RWPE1 (cell line): ENCODE measurements at places on chromosomes 13 and 19.

DNA sequence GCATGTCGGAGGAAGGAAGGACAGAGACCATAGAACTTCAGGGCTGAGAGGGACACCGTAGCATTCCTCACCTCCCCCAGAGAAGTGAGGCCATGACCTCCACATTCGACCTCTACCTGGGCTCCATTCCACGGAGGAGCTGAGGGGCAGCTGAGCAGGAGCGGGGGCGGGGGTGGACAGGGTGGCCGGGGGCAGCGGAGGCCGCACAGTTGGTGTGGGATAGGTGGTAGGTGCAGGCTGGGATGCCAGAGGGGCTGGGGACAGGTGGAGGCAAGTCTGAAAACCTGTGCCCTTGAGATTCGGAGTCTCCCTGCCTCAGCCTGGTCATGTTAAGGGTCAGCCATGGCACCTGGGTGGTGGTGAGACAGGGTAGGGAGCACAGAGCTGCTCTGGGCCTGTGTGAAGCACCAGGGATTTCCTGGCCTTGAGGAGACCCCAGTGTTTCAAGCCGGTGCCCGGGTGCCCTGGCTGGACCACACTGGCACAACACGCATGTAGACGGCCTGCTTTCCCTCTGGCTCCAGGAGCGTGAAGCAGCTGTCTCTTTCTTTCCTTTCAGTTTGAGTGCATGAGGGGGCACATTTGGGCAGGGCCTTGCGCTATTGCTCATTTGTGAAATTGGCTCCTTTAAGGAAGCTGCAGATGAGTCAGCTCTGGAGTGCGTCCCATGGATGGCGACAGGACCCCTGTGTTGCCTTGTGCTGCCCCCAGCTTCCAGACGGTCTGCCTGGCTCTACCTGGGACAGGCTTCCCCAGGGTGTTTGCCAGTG, 51.8 kb downstream of the TSSK6 start:
- no peak for DNase-seq

DNA sequence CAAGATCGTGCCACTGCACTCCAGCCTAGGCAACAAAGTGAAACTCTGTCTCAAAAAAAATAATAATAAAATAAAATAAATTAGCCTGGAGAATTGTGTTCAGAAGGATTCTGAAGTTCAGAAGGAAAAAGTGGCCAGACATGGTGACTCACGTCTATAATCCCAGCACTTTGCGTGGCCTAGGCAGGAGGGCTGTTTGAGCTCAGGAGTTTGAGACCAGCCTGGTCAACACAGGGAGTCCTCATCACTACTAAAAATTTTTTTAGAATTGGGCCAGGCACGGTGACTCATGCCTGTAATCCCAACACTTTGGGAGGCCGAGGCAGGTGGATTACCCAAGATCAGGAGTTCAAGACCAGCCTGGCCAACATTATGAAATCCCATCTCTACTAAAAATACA, 6.0 kb downstream of the RDH8 start:
- no peak for DNase-seq

DNA sequence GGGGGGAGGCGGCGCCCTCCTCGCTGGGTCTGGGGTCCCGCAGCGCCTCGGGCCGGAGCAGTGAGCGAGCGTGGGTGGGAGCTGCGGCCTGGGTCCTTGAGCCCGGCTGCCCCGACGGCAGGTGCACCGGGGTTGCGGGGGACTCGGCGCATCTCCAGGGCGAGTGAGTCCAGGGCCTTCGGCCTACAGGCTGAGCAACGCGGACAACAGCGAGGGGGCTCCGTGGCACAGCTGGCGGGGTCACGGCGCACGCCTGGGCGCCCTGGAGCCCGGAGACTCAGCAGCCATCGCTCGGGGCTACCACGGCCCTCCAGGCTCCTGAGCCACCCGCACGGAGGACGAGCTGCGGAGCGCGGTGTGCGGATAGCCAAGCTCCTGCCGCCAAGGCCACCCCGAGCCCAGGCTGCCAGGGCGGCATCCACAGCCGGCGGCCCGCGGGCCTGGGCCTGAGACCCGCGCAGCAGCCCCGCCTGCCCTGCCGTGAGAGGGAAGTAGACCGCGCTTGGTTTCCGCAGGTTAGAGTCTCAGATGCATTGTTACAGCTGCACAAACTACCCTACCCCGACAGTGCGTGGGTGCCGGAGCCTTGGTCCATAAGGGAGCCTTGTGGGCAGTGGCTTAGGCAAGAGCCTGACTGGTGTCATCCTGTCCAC, 253.9 kb upstream of the SGCG start:
- no peak for DNase-seq

DNA sequence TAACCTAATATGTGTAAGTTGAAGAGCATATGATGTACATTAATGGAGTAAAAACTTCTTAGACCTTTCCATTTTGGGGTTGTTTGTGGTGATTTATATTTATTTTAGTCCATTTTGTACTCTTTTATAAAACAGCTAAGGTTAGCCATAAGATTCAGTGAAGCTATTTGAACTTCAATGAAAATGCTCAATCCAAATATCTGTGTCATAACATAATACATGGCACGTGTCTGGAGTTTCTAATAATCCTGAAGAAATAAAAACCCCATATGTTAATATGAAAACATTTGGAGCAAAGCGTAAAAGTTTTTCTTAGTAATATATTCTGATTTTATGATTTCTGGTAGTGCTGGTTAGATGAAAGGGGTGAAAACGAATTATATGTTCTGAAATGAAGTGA, 1729.7 kb downstream of the PCDH9 start:
- no peak for DNase-seq

GRCh38 chr13:26679411-26680122, 81.0 kb downstream of the GPR12 start:
- no peak for DNase-seq
